ENCODE measurements at places on chromosomes 12 and 14.

DNA sequence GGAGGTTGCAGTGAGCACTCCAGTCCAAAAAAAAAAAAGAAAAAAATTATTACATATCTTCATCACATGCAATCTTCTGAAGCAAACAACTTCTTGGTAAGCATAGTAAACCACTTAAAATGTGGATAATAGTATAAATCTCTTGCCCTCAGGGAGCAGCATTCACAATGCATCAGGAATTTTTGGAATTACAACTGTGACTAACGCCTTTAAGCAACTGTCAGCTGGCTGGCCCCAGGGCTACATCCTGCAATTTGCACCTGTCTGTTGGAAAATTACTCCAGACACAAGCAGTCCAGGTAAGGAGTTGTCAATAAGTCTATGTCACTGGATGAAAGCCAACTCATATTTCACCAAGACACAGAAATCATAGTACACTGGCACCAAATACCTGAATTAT, 5.5 kb upstream of the SLC7A7 start:
- no peak for DNase-seq

GRCh38 chr14:92074555-92074954, 31.8 kb downstream of the ATXN3 start:
- no peak for DNase-seq

DNA sequence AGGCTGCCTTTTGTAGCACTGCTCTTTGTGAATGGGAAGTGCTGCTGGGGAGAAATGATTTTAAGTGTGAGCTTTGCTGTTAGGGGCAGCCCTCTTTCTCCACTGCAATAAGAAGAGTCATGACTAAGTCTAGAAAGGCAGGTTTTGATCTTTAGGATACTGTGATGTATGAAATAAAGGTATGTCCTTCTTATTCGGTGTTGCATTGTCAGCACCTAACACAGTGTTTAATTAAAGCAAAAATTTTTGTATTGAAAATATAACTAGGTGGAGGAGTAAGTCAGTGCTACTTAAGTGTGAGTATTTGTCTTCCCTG, 81.5 kb downstream of the ETV6 start:
- DNase-seq: no peak

DNA sequence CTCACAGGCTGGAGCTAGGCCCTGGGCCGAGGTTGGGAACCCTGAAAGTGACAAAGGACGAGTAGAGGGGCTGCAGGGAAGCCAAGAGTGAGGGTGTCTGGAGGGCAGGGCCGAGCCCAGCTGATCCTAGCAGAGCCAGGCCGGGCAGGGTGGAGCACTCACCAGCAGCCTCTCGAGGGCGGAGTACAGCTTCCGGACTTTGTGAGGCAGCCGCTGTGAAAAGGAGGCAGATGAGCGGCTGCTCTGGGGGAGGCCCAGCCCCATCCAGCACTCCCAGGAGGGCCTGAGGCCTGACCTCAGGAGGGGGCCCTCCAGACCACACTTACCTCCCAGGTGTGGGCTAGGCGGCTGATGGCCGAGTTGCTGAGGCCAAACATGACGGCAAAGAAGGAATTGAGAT, 14.7 kb upstream of the ENDOU start:
- DNase-seq: no peak

GRCh38 chr12:13154027-13154538, 42.4 kb upstream of the EMP1 start:
- no peak for DNase-seq

- no peak for DNase-seq
Measured at GRCh38 chr12:67658486-67658885, 9.9 kb downstream of the DYRK2 start.

GRCh38 chr12:122449317-122449716, 26.8 kb upstream of the CLIP1 start:
- DNase-seq: no peak

- no peak for DNase-seq
Measured at GRCh38 chr14:92515546-92516343, 2.2 kb downstream of the RIN3 start.

DNA sequence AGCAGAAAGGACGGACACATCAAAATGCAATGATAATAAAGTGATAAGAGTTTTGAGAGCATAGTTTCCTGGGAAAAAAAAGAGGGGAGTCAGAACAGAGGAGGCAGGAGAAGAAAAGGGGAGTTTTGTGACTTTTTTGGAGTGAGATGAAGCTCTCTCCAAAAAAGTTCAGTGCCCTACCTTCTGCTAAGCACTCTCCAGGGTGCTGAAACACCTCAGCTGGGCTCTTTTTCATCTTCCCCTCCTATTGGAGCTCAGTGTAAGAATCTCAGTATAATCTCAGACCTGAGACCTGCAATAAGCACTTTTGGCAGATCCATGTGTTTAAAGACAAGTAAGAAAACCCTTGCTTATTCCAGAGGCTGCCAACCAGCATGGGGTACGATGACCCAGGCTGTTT, 58.9 kb upstream of the SRRM4 start:
- DNase-seq: no peak

GRCh38 chr12:97597031-97597751, 134.6 kb downstream of the RMST start:
- no peak for DNase-seq

DNA sequence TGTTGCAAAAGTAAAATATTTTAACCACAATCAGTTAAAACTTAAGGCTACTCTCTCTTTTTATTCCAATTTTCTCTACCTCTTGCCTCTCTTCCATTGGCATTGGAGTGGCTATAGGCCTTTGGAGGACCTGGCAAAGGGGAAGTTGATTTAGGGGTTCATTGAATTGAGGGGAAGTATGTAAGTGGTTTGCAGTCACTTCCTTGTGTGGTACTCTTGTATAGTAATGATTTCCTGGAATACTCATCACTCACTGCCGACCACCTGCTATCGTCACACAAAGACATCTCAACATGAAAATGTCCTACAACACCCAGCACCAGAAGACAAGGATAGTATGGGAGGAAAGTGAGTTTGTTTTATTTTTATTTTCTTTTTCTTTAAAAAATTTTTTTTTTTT, 45.7 kb upstream of the CPM start:
- no peak for DNase-seq

GRCh38 chr12:93422050-93422449, 19.7 kb downstream of the UBE2N start:
- DNase-seq: no peak

GRCh38 chr14:77988096-77988870, 181.9 kb upstream of the NRXN3 start:
- DNase-seq: no peak
